ENCODE measurements at places on chromosomes 6 and 20.

DNA sequence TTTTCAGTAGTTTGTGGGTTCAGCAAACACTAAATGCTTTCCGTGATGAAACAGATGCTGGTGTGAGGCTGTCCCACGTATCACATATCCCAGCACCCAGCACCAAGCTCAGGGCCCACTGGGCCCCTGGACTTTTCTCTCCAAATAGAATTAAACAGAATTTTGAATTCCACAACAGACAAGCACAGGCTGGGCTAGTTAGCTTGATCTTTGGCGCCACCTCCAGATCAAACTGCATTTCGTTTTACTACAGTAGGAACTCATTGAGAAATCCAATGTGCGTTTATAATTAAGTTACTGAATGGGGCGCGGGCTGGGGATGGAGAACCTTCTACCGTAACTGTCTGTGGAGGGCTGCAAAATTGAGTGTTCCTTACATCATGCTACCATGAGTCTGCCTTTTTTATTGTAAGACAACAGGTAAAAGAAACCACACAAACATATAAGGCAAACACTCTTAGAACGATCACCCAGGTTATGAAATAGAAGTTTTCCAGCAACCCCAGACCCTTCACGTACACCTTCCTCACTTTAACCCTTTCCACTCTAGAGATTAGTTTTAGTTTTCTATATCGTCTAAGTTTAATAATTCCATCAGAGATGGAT is 107.8 kb downstream of the ZFP64 start:
- peak; percentile 61 for DNase-seq

GRCh38 chr6:109978174-109979032 is at the start of gene GPR6:
GPR6 (plus strand) TSS chr6:109978311; CDS start chr6:109979113, 802 bp downstream.
- DNase-seq: peak; percentile 78

DNA sequence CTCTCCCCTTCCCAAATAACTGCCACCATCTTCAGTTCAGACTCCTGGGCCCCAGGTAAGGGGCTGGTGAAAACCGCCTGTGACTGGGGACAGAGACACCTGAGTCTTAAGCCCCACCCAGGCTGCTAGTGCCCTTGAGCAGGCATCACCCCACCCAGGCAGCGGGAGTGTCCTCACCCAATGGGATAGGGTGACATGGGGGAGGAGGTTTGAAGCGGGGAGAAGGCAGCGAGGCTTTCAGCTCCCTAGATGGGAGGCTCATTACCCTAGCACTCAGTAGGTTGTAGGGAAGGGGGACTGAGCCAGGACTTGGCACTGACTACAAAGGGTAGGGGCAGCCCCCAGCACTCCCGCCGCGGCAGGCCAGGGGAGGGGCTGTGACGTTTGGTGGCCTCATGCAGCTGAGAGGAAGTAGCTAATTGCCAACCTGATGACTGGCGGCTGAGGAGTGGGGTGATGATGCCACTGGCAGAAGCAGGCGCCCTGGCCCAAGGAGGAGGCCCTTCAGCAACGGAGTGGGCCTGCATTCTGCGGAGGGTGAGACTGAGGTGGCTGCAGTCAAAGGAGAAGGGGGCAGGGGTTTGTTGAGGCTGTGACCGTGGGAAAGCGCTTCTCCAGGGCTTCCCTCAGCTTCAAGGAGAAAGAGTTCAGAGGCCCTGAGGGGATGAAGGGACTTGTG is 126.9 kb downstream of the MRPL14 start:
- DNase-seq: peak; percentile 73

DNA sequence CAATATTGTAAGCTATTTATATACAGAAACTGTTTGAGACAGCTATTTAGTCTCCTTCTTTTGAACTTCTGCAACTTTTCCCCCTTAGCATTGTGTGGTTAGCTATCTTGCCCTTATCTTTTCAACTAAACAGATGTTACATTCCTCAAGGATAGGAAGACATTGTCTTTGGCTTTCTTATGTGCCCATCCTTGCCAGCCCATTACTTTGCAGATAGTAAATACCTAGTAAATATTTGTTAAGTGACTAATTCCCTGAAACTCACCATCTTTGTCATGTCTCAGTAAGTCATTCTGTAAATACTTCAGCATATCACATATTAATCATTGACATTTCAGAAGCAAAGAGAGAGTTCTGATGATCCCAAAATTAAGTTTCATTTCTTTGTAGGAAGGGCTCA is 69.1 kb upstream of the FLRT3 start:
- no peak for DNase-seq

DNA sequence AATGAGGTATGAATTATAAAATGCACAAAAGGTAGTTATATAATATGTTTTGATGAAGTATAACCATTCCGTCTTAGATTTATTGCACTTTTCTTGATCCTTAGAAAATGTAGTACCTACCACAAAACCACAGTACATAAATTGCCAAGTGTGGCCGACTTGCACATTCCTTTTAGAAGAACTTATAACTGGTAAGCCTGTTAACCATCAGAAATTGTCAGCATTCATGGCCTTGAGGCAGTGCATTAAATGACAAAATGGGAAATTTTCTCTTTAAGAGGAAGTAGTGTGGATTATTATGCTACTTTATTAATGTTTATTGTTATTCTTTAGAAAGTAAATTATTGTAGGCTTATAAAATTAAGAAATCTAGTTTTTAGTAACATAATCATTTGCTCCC is 29.6 kb downstream of the TAB2 start:
- DNase-seq: no peak

GRCh38 chr6:116562614-116563013 is 8.7 kb upstream of the RWDD1 start:
- no peak for DNase-seq

- DNase-seq: no peak
These were observed 380.3 kb downstream of the ARHGAP18 start for GRCh38 chr6:129329678-129330077.

- DNase-seq: peak; percentile 59
These were observed 9.0 kb downstream of the UQCC2 start for GRCh38 chr6:33702345-33702977.
